ENCODE measurements at places on chromosomes 5 and 9.

DNA sequence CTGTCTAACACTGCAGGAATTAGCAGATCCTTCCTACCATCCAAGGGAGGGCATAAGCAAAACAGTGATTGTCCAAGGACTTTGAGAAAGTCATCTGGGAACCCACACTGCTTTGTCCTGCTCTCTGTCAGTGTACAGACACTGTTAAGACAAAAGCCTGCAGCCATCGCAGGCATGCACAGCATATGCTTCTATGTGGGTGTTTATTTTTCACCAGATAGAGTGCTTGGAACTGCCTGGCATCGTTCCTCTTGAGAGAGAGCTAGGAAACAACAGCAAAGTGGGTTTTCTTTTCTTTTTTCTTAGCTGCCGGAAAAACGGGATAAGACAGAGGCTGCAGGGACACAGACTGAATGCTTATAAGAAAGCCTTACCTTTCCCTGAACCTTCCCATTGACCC lies 212.3 kb downstream of the ICE1 start:
- no peaks in the 10 kb centered on the region for H3K27me3 ChIP-seq
- H3K4me1 ChIP-seq = no peaks in the 10 kb centered on the region
- DNase-seq = no peak
- H3K4me3 ChIP-seq = no peak overlapping the region
- H3K27ac ChIP-seq = no peak overlapping the region

DNA sequence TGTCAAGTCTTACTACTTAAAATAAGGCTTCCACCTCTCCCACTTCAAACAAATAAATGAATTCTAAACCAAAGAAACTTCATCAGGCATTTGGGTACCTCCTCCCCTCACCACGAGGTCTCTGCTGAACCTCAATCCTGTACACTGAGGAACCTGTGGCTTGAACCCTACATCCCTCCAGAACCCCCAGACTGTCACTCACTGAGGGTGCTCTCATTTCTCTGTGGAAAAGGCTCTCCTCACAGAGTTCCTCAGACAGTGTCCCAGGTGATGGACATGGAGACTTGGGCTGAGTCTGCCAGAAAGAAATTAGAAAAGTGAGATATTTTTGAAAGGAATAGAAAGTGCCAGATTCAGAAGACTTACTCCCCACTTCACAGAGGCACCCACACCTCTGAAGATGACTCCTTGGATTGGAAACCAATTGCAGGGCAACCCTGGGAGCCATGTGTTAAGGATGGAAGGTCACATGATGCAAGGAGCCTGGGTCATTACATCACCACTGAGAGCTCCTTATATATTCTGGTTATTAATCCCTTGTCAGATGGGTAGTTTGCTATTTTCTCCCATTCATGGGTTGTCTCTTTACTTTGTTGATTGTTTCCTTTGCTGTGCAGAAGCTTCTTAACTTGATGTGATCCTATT lies 19.8 kb downstream of the MLANA start:
- H3K4me1 ChIP-seq = no peaks in the 10 kb centered on the region
- DNase-seq = no peak
- no peak overlapping the region for H3K27ac ChIP-seq
- H3K27me3 ChIP-seq = no peaks in the 10 kb centered on the region
- no peak overlapping the region for H3K4me3 ChIP-seq
- peaks cover 10% of the 10 kb centered on the region for H3K36me3 ChIP-seq

- no peak overlapping the region for H3K4me3 ChIP-seq
- H3K4me1 ChIP-seq = no peaks in the 10 kb centered on the region
- no peak overlapping the region for H3K27ac ChIP-seq
- H3K36me3 ChIP-seq = no peaks in the 10 kb centered on the region
- H3K27me3 ChIP-seq = no peaks in the 10 kb centered on the region
- DNase-seq = no peak
These were observed 16.7 kb upstream of the RIC1 start for GRCh38 chr9:5612185-5612530.

- no peaks in the 10 kb centered on the region for H3K27me3 ChIP-seq
- no peak overlapping the region for H3K4me3 ChIP-seq
- H3K27ac ChIP-seq = no peak overlapping the region
- no peaks in the 10 kb centered on the region for H3K36me3 ChIP-seq
- no peak for DNase-seq
These were observed 89.7 kb downstream of the CAAP1 start for GRCh38 chr9:26802921-26803320.

DNA sequence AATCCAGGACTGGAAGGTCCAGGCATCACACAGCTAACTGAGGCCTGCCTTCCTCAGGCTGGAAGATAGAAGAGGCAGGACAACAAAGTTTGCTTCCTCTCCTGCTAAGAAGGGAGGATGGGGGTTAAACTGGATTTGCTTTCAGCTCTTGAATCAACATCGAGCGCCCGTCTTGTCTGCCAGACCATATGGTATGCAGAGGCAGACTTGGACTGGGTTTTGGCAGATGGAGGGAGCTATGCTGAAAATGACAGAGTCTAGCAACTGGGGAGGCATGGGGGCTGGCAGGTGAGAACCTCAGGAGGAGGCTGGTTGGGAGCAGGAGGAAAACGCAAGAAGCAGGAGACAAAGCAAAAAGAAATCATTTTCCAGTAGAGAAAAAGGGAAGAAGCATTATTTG lies 289.5 kb upstream of the IL12B start:
- no peak for DNase-seq
- no peaks in the 10 kb centered on the region for H3K36me3 ChIP-seq
- H3K4me3 ChIP-seq = no peak overlapping the region

DNA sequence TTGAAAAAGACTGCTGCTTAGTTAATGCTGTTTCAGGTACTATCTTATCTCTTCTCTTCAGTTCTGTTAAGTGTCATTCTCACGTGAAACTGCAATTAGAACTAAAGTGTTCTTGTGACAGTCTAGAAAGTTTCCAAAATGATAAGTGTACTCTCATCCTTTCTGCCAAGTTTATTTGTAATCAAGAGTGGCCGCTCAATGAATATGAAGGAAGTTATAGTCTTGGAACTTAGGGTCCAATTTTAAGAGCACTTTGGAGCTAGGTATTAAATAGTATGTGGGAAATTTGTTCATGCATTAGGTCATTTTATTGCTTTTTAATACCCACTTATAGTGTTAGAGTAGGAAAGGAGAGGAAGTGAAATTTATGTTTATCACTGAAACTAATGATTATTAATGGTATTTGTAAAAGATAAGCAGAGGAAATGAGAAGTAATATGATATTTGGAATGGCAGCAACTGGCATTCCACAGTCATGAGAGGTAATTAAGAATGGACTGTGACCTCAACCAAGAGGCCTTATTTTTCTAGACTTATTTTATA lies 20.4 kb downstream of the XRCC4 start:
- no peak overlapping the region for H3K4me3 ChIP-seq
- no peaks in the 10 kb centered on the region for H3K36me3 ChIP-seq
- no peak for DNase-seq
- H3K4me1 ChIP-seq = no peaks in the 10 kb centered on the region
- no peaks in the 10 kb centered on the region for H3K27me3 ChIP-seq

- H3K4me3 ChIP-seq = no peak overlapping the region
- no peak overlapping the region for H3K27ac ChIP-seq
- no peaks in the 10 kb centered on the region for H3K4me1 ChIP-seq
- no peaks in the 10 kb centered on the region for H3K27me3 ChIP-seq
- peaks cover 6% of the 10 kb centered on the region for H3K36me3 ChIP-seq
These were observed 62.8 kb downstream of the IPPK start for GRCh38 chr9:92607088-92607487.

DNA sequence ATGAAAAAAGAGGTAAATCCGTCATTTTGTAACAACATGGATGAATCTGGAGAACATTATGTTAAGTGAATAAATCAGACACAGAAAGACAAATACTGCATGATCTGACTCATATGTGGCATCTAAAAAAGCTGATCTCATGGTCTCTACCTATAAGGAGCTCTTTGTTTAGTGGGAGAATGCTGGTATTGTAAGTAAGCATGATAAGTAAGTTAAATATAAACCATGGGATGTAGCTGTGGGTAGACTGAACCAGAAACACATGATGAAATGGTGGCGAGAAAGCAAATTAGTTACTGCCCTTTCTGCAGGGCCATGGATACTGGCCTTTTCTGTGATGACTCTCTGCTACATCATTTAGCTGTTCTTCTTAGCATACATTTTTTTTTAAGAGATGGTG lies 66.4 kb upstream of the RUSC2 start:
- no peaks in the 10 kb centered on the region for H3K36me3 ChIP-seq
- H3K27me3 ChIP-seq = no peaks in the 10 kb centered on the region
- no peak overlapping the region for H3K27ac ChIP-seq
- H3K4me3 ChIP-seq = no peak overlapping the region
- no peaks in the 10 kb centered on the region for H3K4me1 ChIP-seq

- DNase-seq = no peak
- no peak overlapping the region for H3K27ac ChIP-seq
- H3K4me3 ChIP-seq = no peak overlapping the region
- H3K27me3 ChIP-seq = no peaks in the 10 kb centered on the region
These were observed 12.9 kb downstream of the NOL6 start for GRCh38 chr9:33460854-33461253.

GRCh38 chr9:22308177-22308576 lies 138.4 kb upstream of the DMRTA1 start:
- H3K4me3 ChIP-seq = no peak overlapping the region
- no peak for DNase-seq
- H3K4me1 ChIP-seq = no peaks in the 10 kb centered on the region
- H3K27ac ChIP-seq = no peak overlapping the region
- no peaks in the 10 kb centered on the region for H3K27me3 ChIP-seq

- no peaks in the 10 kb centered on the region for H3K27me3 ChIP-seq
- H3K27ac ChIP-seq = no peak overlapping the region
- H3K36me3 ChIP-seq = no peaks in the 10 kb centered on the region
- no peak for DNase-seq
These were observed 9.6 kb upstream of the NME5 start for GRCh38 chr5:138148811-138149210.

DNA sequence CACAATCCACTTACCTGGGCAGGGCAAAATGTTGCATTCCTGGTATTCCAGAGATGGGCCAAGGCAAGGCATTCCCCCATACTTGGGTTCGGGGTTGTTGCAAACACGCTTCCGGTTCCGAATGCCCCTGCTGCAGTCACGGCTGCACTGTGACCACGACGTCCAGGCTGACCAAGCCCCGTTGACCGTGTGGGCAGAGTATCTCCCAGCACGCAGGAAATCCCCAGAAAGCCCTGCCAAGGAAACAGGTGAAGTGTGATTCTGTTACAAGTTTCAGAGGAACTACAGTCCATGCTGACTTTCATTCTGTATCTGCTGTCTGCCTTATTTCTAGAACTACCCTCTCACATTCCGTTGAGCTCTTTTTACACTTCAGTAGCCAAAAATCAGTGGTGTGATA lies 483.0 kb downstream of the SEMA5A start:
- no peak overlapping the region for H3K4me3 ChIP-seq
- no peak overlapping the region for H3K27ac ChIP-seq
- no peaks in the 10 kb centered on the region for H3K27me3 ChIP-seq
- H3K36me3 ChIP-seq = no peaks in the 10 kb centered on the region

GRCh38 chr9:69034071-69034470 lies 1.5 kb upstream of the FXN start:
- H3K4me1 ChIP-seq = peaks cover 21% of the 10 kb centered on the region
- no peak for DNase-seq
- H3K27ac ChIP-seq = no peak overlapping the region
- no peaks in the 10 kb centered on the region for H3K27me3 ChIP-seq
- no peaks in the 10 kb centered on the region for H3K36me3 ChIP-seq

DNA sequence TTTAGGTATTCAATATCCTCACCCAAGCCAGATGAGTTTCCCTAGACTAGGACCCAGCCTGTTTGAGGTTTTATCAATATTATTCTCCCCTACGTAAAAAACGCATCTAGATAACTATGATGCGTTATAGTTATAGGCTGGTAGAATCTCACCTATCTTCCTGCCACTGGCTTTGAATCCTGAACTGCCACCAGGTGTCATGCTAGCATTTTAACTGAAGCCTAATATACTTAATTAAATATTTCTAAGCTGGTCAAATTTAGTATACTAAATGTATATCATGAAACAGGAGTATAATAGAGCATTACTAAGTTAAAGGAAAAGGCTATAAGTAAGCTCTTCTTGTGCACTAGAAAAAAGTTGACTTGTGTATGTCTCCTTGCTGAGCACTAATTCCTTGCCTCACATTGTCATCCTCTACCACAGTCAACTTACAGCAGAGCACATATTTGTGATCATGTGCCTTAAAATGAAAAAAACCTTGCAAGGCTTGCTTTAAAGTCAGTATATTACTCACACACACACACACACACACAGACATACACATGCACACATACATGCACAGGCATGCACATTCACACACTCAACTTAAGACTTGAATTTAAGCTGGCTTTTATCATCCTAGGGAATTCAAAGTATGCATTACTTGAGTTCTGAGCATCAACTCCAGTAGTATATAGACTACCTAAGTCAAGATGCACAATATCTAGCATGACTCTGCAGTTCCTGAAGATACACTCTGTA lies 303.4 kb downstream of the ADGRV1 start:
- no peaks in the 10 kb centered on the region for H3K36me3 ChIP-seq
- no peak for DNase-seq
- no peak overlapping the region for H3K27ac ChIP-seq

DNA sequence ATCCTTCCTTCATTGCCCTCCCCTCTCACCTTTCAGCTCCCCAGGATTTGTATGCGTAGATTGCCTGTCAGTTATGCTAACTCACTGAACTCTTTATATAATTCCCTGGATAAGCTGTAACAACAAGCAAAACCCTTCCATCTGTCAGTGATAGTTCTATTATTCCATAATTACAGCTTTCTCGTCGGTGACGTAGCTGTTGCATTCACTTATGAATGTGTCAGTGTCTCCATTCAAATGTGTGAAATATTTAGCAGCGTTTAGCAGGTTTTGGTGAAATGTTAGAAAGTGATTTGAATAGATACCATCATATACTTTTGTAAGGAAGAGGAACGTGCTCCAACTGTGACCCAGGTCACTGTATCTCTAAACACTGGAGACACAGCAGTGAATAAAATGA lies 45.2 kb downstream of the PIP5K1B start:
- no peaks in the 10 kb centered on the region for H3K36me3 ChIP-seq
- DNase-seq = no peak
- H3K27me3 ChIP-seq = no peaks in the 10 kb centered on the region
- no peak overlapping the region for H3K27ac ChIP-seq

GRCh38 chr5:175575301-175575700 lies 82.6 kb upstream of the HRH2 start:
- peaks cover 17% of the 10 kb centered on the region for H3K27me3 ChIP-seq
- H3K4me1 ChIP-seq = peaks cover 5% of the 10 kb centered on the region
- H3K27ac ChIP-seq = no peak overlapping the region
- no peak overlapping the region for H3K4me3 ChIP-seq

- H3K36me3 ChIP-seq = no peaks in the 10 kb centered on the region
- no peak for DNase-seq
- H3K27ac ChIP-seq = no peak overlapping the region
- no peak overlapping the region for H3K4me3 ChIP-seq
These were observed 185.7 kb downstream of the PLK2 start for GRCh38 chr5:58274191-58274590.

All from T-cell (primary cell).